ENCODE measurements at places on chromosomes 11 and 22. TPM values are rescaled to one million over a fixed set of nuclear protein-coding genes. Genes with fewer than 3 reads are reported as not detected.

GRCh38 chr11:120389693-120390584 is 53.7 kb downstream of the ARHGEF12 start:
- DNase-seq: no peak

GRCh38 chr22:19664951-19665783 is 49.1 kb upstream of the SEPTIN5 start:
- no peak for DNase-seq

- DNase-seq: no peak
These were observed 4.9 kb downstream of the TKFC start for GRCh38 chr11:61337706-61338470.

GRCh38 chr22:30336752-30337460 is 10.2 kb upstream of the TBC1D10A start:
- DNase-seq: no peak

GRCh38 chr22:40147388-40148176 is 30.1 kb upstream of the TNRC6B start:
- no peak for DNase-seq

WBP2NL gene
- 3.7 TPM for total RNA-seq

SYT13 gene
- total RNA-seq: not detected

PTPRCAP gene
- total RNA-seq: 11.1 TPM
